ENCODE measurements at places on chromosomes 1 and 21.
A peak's percentile ranks its signal among the peaks of the same experiment; 100 is the strongest.

- no peak for DNase-seq
Observed at GRCh38 chr21:45029948-45030681, 44.3 kb upstream of the ADARB1 start.

DNA sequence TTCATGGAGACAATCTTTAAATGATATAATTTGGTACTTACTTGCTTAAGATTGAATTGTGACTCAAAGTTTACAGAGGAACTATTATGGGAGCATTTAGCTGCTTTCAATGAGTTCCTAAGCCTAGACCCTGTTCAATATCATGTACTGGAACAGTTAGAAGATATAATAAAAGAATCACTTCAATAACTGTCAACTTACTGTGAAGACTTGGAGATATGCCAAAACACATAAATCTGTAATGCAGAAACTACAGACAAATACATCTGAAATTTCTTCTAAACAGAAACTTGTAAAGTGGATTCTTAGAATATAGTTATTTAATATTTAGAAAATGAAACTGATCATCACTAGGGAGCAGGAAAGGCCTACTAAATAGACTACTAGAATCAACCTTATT, 259.3 kb downstream of the HLX start:
- DNase-seq = no peak

DNA sequence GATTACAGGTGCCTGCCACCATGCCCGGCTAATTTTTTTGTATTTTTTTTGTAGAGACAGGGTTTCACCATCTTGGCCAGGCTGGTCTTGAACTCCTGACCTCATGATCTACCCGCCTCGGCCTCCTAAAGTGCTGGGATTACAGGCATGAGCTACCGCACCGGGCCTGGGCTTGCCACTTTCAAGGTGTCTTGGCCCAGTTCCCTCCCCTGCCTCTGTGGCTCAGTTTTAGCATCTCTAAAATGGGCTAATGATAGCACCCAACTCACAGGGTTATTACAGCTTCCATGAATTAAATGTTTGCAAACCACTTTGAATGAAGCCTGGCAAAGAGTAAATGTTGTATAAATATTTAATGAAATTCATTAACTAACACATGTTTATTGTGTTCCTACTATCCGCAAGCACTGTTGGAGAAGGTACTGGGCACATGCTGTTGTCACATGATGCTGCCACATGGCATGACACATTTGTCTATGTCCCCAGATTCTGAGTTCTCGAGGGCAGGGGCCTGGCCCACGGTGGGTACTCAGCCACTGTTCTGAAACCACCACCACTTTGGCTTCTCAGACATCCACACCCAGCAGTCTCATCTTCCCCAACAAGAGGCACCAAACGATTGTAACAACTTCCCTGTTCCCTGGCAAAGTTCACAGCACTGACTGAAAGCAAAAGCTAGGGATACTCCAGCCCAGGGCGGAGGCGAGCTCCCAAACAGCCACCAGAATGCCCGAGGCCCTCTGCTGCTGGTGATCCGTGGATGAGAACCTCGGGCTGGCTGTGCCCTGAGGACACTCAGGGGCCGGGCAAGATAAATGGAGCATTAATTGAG, 9.7 kb downstream of the IFFO2 start:
- no peak for DNase-seq

DNA sequence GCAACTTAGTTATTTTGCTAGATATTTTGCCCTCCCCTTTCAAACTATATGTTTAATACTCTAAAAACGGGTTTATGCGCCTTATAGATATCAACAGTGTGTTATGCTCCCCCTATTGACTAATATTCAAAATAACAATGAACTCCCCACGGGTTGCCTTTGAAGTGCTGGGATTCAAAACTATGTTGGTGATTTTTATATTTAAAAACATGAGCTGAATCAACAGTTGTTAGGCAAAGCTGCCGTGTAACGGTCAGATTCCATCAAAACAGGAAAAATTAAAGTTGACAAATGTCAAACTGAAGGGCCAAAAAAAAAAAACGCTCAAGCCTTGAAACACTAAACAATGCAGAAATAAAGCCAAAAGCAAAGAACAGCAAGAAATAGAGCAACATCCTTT, 2.5 kb downstream of the TGFBR3 start:
- DNase-seq = peak; percentile 59

- no peak for DNase-seq
Observed at GRCh38 chr1:180130651-180131050, 24.0 kb upstream of the QSOX1 start.

GRCh38 chr21:17334484-17334883, 178.4 kb upstream of the CXADR start:
- no peak for DNase-seq

DNA sequence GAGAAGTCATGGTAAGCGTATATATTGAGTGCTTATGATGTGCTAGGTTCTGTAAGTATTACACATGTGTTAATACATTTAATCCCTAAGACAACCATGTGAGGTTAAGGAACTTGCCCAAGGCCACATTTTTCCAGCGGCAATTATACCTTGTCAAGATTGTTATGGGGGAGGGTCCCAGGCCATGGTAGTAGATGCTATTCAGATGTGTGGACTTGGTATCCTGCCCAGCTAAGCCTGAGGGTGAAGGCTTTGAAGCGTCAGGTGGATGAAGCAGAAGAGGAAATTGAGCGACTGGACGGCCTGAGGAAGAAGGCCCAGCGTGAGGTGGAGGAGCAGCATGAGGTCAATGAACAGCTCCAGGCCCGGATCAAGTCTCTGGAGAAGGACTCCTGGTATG, 3.6 kb upstream of the TUFT1 start:
- DNase-seq = no peak

All from CD4-positive, alpha-beta T cell treated with Interleukin-12 subunit alpha and Interleukin-12 subunit beta, for 1 hour (primary cell).